ENCODE measurements at places on chromosomes 2 and 18. TPM values are rescaled to one million over a fixed set of nuclear protein-coding genes. Genes with fewer than 3 reads are reported as not detected.

DNA sequence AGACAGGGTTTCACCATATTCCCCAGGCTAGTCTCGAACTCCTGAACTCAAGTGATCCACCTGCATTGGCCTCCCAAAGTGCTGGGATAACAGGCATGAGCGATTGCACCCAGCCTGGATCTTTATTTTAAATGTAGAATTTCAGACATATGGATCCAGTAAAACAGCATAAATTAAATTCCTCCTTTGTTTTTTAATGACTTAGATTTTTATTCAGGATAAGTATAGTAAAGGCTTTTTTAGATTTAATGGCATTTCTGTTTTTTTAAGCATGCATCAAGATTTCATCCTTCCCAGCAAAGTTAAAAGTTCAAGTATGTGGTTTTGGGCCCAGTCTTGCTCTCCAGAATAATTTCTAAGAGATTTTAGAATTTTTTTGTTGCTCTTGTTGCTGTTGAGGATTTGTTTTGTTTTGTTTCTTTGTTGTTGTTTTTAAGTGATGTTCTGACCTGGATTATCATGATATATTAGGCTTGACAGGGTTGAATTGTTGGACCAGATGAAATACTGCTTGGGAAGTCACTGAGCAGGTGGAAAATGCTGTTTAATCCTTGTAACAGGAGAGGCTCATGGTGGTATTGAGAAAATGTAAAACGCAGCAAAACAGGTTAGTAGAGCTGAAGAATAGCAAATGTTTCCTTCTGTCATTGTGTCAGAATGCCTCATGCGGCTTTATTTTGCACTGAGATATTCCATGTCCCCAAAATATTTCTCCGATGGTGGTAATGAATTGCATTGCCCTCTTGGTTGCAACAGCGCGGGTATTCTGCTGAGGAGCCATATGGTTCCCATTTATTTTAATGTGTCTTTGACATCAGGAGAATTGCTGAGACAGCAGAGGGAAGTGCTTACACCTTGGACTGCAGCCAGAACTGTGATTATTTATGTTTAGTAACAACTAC is 147.9 kb downstream of the GALNT3 start:
- DNase-seq = no peak

DNA sequence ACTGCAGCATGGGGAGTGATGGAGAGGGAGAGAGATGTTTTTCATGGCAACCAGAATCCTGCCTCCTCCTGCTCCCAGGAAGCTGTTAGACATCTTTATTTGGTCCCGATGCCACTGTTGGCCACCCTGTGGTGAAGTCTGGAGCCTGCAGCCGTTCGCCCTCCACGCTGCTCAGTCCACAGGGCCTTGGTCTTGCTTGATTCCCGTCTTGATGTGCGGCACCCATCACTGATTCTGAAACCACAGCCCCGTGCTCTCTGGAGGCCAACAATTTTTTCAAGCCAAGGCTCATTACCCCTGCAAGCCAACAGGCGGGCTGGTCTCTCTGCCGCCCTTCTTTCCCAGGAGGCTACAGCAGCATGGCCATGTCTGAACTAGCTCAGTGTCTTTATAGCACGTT is 24.5 kb downstream of the SIGLEC15 start:
- no peak for DNase-seq

The LYPD6 gene
- total RNA-seq = 0.14 TPM

The VAPA gene
- 203 TPM for total RNA-seq

DNA sequence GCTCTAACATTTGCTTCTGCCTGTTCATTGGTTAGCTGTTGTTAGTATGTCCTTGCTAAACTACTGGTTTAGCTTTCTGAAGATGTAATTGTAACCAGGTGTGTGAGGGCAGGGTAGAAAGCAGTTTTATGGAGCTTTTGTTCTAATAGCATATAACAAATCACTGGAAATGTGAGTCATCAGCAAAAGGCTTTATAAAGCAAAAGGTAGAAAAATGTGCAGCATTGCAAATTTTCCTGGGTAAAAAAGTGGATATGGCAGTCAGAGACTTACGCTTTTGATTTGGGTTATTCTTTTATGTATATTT is 85.3 kb downstream of the ZNF407 start:
- DNase-seq = no peak

GRCh38 chr18:79866889-79867574 is 69.3 kb downstream of the KCNG2 start:
- DNase-seq = peak; percentile 20

DNA sequence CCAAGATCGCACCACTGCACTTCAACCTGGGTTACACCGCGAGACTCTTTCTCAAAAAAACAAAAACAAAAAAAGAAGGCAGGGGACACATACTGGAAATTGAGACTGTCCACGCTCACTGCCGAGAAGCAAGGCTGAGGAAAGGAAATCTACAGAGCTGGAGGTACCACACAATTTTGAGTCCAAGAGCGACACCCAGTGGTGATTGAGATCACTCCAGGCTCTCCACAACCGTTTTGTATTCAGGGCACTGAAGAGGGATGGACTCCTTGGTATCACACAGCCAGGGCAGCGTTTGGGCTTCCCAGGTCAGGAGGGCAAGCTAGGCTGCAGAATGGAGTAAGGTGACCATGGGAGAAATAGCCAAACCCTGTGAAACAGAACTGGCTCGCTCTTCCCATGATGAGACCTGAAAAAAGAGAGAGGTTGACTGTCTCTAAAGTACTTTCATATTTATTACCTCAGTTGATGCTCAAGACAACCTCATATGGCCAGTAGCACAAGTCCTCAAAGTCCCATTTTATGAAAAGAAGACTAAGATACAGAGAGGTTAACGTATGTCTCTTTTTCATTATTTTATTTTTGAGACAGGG is 74.5 kb upstream of the YPEL5 start:
- DNase-seq = no peak

- DNase-seq = no peak
These were observed 96.6 kb downstream of the TXNL1 start for GRCh38 chr18:56541793-56542192.

GRCh38 chr2:66576561-66577320 is 141.8 kb downstream of the MEIS1 start:
- DNase-seq = no peak

The CMPK2 gene
- total RNA-seq = 3.4 TPM

DNA sequence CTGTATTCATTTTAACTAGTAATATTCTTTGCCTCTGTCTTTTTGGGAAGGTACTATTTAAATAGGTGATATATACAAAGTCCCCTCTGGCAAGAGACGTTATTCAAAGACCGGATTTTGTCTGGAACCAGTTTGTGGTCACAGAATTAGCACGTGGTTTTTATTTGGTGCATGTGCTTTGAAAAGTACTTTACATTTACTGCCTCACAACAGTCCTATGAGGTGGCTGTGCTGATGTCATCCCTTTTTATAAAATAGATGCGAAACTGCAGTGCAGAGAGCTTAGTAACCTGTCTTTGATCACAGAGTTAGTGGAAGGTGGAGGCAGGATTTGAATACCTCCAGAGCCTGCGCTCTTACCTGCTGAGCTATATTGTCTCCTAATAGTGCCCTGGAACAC is 4.0 kb downstream of the LPIN1 start:
- DNase-seq = no peak

The SPATA3 gene
- not detected for total RNA-seq

The FBXO41 gene
- total RNA-seq = 0.87 TPM

- DNase-seq = peak; percentile 85
These were observed 73.0 kb downstream of the NCAPH start for GRCh38 chr2:96408616-96409015.

GRCh38 chr2:105144941-105145300 is 96.6 kb upstream of the GPR45 start:
- DNase-seq = no peak

- DNase-seq = no peak
These were observed 241.2 kb upstream of the KCNJ3 start for GRCh38 chr2:154457286-154457685.

DNA sequence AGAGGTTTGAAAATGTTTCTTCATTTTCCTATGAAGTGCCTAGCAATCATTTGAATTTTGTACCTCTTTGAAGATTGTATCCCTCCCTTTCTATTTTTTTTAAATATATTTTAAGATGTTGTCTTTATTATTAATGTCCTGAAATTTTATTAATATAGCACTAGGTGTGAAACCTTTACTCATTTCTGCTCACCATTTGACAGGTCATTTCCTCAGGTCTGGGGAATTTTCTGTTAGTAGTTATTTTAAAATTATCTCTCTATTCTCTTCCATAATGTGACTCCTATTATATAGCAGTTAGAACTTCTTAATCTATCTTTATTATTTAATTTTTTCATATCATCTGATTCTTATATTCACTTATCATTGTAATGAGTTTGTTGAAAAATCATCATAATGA is 1038.6 kb upstream of the SLC39A10 start:
- DNase-seq = no peak

The CFAP65 gene
- total RNA-seq = not detected

The DCC gene
- not detected for total RNA-seq

The EHD3 gene
- 27.9 TPM for total RNA-seq

The KCNIP3 gene
- 8.7 TPM for total RNA-seq

GRCh38 chr2:26616706-26617587 is 24.2 kb downstream of the CIB4 start:
- no peak for DNase-seq

DNA sequence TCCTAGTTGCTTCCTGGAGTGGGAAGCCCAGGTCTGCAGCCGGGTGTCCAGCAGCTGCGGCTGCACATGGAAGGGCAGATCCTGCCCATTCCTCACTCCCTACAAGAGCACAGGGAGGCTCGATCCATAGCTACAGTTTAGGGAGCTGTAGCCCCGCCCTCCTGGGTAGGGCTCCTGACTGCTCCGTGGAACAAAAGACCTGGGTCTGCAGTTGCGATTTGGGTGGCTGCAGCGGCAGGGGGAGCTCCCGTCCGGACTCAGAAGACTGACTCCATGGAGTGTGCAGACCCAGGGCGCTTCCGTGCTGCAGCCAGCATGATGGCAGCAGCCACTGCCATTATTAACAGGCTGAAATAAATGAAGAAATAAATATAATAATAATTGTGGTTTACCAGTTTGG is 157.3 kb downstream of the CTNNA2 start:
- DNase-seq = no peak

DNA sequence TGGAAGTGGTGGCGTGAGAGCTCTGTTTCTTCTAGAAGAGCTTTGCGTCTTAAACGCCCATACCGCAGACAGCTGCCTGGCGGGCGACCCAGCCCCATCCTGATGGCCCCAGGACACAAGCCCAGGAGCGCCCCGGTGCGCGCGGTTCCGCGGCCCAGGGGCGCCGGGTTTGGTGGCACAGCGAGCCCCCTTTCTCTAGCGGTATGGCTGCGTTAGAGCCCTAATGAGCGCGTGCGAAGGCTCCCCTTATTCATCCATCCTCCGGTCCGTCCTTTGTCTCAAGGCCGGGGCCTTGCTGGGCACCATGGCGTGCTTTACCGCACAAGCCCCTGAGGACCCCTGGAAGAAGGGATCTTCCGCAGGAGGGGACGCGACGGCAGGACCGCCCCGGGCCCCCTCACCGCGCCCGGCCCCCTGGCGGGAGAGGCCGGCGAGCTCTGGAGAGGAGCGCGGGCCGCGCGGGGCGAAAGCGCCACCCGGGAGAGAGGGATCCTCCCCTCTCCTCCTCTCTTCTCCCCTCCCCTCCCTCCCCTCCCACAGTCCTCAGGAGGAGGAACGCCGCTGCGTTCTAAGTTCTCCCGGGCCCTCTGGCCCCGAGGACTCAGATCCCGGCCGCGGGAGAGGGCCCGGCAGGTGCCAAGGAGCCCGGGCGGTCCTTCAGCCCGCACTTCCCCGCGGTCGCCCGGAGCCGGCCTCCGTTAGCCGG is 626 bp upstream of the SLC1A4 start:
- DNase-seq = peak; percentile 81

- DNase-seq = no peak
These were observed 47.9 kb downstream of the KIF5C start for GRCh38 chr2:148922776-148923475.

DNA sequence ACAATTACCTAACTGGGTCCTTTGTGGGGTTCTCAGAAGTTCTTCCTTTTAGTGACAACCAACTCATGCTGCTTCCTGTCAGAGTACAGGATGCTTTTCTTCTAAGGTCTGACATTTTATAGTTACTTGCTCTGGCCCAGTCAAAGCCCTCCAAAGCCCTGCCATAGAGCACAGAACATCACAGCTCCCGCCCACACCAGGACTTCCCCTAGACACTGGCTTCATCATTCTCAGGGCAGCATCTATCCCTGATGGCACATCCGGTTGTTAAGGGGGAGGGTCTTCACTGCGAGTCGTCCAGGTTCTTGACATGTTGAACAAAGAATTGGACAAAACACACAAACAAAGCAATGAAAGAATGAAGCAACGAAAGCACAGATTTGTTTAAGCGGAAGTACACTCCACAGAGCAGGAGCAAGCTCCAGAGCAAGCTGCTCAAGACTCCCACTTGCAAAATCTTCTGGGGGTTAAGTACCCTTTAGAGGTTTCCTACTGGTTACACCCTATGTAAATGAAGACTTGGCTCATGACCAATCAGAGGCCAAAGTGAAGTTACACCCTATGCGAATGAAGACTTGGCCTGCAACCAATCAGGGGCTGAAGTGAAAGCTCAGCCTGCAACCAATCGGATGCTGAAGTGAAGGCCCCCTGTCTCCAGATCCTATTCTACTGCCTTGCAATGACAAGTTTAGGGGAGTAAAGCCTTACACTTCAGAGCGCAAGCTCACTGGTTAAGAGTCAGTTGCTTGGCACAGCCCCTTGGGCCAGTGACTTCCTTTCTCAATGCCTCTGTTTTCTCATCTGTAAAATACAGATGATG is 79.0 kb downstream of the HDAC4 start:
- no peak for DNase-seq

The TP53I3 gene
- total RNA-seq = 17.2 TPM

- DNase-seq = no peak
These were observed 12.0 kb upstream of the GTF2A1L start for GRCh38 chr2:48605482-48606175.

The RDH14 gene
- 46.3 TPM for total RNA-seq

GRCh38 chr18:26863122-26863879 is 2.2 kb downstream of the AQP4 start:
- peak; percentile 88 for DNase-seq

- no peak for DNase-seq
These were observed 66.3 kb downstream of the PTGR3 start for GRCh38 chr18:75142677-75143076.

GRCh38 chr18:79511671-79512301 is 116.1 kb downstream of the NFATC1 start:
- DNase-seq = no peak

The PSMA8 gene
- total RNA-seq = 0.14 TPM

- DNase-seq = no peak
These were observed 158.3 kb upstream of the NDUFV2 start for GRCh38 chr18:8943900-8944870.

- no peak for DNase-seq
These were observed 418.8 kb upstream of the SPHKAP start for GRCh38 chr2:228600265-228600664.

GRCh38 chr2:203804764-203805485 is 62.6 kb upstream of the CTLA4 start:
- DNase-seq = no peak

DNA sequence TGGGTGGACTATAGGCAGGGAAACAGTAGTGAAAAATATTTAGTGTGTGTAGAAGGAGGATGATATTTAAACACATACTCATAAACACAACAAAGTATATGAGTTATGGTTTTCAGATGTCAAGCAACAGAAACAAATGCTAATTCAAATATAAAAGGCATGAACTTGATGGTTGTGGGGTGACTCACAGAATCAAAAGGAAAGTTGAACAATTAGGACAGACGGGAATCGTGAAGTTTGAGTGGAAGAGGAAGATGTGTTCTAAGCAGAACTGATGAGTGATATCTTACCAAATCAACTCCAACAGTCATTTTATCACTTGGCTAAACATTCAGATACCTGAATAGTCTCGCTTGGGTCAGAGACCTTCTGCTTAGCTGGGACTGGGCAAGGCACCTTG is 53.6 kb upstream of the ITGA6 start:
- no peak for DNase-seq

GRCh38 chr18:11857177-11857887 is 6.1 kb downstream of the CHMP1B start:
- DNase-seq = peak; percentile 68

- no peak for DNase-seq
These were observed 59.3 kb downstream of the KIF1A start for GRCh38 chr2:240760576-240761246.

Measured in Right ventricle myocardium inferior (tissue), 1 donor.